ENCODE measurements at places on chromosomes 6 and 20.
A peak's percentile ranks its signal among the peaks of the same experiment; 100 is the strongest.

DNA sequence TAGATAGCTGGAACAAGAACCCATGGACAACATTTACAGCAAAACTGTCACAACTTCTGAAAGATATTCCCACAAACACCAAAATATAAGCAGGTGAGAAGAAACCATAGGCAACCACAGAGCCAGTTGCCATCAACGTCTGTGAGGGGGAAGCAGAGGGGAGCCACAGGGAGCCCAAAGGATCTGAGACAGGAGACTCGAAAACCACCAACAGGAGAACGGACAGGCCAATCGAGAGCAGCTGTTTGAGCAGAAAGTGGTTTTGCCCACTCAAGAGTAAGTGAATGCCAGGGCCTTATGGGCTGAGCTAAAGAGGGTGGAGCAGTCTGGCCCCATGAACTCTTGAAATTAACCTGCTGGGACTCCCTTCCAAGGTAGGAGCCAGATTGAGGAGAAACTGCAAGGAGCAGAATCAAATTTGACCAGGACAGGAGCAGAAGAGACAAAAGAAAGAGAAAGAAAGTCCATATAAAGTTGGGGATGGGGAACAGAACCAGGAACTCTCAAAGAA, 195.4 kb downstream of the ANKRD60 start:
- no peak for DNase-seq

DNA sequence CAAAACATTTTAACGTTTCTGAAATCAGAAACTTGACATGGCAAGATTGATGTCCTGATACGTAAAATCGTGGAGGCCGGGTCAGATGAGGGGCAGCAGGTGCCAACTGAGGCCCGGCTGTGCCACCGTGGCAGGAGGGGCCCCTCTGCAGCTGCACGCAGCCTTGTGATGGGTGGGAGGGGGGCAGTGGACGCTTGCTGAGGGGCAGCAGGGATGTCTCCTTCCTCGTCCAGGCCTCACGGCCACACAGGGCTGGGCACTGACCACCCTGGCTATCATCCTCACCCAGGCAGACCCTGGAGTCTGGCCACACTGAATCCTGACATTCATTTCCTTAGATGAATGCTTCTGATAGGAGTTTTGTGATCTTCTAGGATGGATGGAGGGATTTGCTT, 114.7 kb downstream of the ERMARD start:
- DNase-seq, result no peak

DNA sequence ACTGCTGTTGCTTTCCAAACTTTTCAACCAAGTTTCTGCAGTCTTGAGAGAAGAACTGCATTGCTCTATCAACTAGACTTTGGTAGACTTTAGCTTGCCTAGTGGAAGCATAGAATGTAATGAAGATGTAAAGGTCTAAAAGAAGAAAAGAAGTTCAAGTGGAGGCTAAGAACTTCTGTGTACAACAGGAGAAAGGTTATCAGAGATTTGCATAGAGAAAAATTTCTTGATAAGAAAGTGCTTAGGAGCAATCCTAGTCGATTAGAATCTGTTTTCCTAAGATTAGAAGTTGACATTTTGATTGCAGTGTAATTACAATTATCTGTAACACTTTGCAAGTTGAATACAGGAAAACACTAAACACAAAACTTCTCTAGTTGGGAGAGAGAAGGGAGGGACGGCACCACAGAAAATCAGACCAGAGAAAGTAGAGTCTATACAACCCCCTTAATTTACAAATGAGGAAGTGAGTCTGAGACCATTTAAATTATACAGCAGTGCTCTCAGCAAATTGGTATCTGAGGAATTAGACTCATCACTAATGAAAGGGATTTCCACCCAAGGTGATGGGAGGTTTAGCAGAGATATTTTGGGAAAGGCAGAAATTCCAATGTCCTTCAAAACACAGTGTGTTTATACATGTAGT, 194.3 kb upstream of the MARCKS start:
- DNase-seq, result no peak

DNA sequence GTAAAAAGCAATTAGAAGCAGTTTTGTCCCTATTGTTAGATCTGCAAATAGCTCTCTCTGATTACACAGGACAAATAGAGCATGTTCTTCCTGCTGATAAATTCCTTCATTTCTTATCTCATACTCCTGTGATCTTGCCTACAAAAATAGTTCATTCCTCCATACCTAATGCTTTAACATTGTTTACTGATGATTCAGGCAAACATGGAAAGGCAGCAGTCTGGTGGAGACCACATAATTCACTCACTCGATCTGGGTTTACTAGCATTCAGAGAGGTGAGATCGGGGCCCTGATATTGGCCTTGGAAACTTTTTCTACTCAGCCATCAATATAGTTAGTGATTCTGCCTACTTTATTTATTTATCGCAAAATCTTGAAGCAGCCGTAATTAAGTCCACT, 20.2 kb downstream of the HLA-DPA1 start:
- no peak for DNase-seq

GRCh38 chr6:80594461-80594860, 488.0 kb downstream of the BCKDHB start:
- no peak for DNase-seq

DNA sequence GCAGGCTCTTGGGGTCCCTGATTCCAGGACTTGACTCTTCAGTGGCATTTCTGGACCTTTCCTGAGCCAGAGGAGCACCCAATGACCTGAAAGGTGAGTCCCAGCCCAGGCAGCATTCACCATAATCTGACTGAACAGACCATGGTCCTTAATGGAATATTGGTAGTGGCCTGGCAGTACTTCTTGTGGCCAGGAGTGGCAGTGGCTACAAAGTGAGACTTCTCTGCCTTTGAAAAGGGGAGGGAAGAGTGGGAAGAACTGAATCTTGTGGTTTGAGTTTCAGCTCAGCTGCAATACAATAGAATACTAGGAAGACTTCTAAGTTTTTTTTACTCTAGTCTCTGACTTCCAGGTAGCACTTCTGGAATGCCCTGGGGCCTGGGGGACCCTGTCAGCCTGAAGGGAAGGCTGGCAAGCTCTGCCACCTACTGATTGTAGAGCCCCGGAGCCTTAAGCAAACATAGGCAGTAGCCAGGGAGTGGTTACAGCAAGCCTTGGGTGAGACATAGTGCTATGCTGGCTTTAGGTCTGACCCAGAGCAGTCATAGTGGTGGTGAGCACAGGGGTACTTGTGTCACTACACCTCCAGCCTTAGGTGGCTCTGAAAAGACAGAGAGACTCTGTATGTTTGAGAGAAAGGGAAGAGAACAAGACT, 674.2 kb upstream of the MANEA start:
- DNase-seq, result no peak

DNA sequence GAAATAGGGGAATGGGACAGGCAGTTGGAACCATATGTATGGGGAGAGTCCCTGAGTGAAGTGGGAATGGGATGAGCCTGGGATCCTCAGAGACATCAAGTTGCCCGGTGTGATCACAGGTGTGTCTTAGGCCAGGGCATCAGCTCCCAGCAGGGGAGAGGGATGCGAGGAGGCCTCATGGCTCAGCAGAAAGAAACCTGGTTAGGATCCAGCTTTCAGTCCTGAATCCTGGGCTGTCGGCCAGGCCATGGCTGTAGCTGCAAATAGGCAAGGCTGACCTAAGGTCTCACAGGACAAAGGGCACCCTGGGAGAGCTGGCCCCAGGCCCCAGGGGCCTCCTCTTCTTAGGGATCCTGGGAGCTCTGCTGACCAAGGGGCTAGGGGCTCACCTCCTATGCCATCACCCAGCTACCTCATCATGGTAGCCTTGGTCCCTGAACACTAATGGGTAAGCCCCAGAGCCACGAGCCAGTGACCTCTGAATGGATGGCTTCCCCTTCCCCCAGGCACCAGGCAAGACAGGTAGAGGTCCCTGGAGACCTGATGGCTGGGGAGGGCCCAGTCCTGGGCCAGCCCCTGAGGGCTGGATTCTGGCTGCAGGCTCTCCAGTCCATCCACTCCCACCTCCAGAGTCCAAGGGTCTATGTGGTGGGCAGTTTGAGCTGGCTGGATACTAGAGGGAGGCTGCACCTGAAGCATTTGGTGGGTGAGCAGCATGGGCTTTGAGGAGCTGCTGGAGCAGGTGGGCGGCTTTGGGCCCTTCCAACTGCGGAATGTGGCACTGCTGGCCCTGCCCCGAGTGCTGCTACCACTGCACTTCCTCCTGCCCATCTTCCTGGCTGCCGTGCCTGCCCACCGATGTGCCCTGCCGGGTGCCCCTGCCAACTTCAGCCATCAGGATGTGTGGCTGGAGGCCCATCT, at the start of gene SLC22A7:
Gene SLC22A7, plus strand, starts transcription at position 617 of the 921 bp plus-strand sequence. Its CDS starts 99 bp downstream, at position 716.
- no peak for DNase-seq

DNA sequence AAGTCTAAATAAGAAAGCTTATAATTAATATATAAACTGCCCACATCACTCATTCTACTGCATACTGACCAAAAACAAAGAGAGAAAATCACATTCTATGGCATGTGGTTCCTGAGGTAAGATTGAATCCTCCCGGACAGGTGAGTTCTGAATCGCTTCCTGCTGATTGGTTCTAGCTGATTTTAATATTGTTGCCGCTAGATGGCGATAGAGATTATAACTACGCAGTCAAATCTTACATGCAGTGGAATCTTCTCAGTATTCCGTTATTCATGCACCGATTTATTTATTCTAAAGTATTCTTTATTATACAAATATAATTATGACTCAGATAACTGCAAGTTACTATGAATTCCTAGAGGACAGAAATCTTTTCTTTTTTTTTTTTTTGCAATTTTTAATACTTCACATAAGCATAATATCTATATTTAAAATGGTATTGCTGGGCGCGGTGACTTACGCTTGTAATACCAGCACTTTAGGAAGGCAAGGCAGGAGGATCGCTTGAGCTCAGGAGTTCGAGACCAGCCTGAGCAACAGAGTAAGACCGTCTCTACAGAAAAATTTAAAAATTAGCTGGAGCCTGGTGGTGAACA, 24.2 kb upstream of the TMX4 start:
- DNase-seq, result peak; percentile 57

- DNase-seq, result peak; percentile 39
Observed at GRCh38 chr6:117615750-117616390, 13.6 kb upstream of the GOPC start.

GRCh38 chr20:43976547-43976946, 61.9 kb downstream of the TOX2 start:
- no peak for DNase-seq

GRCh38 chr6:13427801-13428582, 59.4 kb downstream of the GFOD1 start:
- no peak for DNase-seq

- DNase-seq, result no peak
Observed at GRCh38 chr6:70844301-70844700, 112.6 kb downstream of the B3GAT2 start.

GRCh38 chr6:165543781-165544180, 119.3 kb downstream of the PDE10A start:
- DNase-seq, result no peak

DNA sequence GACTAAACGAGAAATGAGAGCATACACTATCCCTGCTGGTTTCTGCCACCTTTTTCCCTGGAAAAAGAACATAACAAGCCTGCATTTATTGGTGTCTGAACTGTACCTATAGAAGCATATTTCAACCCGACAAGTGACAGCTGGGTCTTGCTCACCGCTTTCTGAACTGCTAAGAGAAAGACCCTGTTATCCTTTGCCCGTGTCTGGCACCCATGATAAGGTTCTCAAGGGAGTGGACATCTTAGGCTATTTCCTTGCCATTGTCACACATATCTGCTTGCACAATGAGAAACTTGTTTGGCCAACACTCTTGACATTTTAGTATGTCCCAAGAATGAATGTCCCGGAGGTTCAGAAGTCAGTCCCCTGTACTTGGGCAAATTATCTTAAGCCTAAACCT, 19.3 kb downstream of the RIPOR2 start:
- no peak for DNase-seq

DNA sequence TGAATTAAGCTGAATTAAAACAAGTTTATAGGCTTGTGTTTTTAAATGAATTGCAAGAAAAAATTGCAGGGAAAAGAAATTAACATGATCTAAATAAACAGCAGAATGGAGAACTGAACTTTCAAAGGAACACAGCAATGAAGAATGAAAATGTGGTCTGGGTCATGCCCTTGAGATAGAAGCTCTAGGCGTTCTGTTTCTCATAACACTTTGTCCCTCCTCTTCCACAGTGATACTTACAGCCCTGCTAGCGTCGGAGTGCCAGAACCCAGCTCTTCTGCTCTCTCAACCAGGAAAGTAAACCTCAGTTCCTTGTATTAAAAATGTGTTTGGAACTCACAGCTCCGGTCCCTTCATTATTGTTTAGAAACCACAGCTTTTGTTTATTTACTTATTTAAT, 11.4 kb downstream of the HMGCLL1 start:
- DNase-seq, result no peak

GRCh38 chr6:158471339-158471738, 88.6 kb upstream of the TMEM181 start:
- DNase-seq, result no peak

All from NT2/D1 (cell line).